ENCODE measurements at places on chromosomes 13 and 19.

GRCh38 chr19:13297023-13297422 is 146.8 kb downstream of the IER2 start:
- no peak for DNase-seq

DNA sequence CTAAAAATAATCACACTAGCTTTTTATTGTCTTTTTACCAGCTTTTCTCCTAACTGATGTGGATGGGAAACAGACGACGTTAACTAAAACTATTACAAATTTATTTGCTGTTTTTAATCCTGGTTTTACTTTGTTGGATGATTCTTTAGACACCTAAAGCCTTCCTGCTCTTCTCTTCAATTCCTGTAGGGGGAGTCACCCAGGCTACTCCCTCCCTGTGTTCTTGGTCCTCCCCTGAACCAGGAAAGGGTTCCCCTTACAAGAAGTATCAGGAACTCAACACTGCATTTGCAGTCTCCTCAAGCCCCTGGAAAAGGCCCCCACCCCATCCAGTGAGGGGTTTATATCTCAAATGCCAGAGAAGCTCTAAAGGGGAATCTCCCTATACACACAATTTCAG is 206.1 kb downstream of the SUCLA2 start:
- DNase-seq: no peak

DNA sequence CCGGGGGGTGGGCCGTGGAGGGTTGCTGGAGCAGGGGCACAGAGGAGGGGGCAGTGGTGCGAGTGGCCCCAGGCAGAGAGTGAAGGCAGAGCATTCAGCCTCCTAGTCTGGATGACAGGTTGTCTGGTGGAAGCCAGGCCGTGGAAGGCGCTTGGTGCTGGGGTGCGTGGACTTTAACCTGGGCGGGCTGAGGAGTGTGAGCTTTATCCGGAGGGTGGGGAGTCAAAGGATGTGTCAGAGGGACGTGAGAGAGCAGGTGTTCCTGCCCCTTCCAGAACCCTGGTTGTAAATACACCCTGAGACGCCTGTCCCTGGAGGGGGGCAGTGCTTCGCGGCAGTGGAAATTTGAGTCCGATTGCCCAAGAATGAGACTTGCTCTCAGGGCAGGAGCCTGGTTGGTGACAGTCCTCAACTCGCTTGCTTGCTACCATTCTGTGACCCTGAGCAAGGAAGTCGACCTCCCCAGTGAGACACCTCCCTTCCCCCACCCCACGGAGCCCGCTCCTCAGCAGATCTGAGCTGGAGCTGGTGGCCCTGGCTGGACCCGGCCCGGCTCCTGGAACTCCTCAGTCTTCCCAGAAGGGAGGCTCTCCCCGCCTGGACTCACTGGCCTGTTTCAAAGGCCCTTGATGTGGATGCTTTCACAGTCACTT is 2.3 kb downstream of the SPPL2B start:
- no peak for DNase-seq

GRCh38 chr19:56491399-56491798 is 14.3 kb upstream of the ZNF667 start:
- no peak for DNase-seq

- no peak for DNase-seq
These were observed 13.9 kb downstream of the APLP1 start for GRCh38 chr19:35882114-35882832.

DNA sequence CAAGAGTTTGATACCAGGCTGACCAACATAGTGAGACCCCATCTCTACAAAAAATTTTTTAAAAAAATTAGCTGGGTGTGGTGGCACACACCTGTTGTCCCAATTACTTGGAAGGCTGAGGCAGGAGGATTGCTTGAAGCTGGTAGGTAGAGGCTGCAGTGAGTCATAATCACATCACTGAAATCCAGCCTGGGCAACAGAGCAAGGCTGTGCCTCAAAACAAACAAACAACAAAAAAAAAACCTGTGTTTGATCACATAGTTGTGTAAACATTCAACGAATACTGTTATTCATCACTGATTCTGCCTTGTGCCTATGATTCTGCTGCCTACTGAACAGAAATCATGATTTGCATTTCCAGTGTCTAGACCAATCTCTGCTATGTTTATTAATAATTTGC is 134.0 kb downstream of the TBC1D4 start:
- no peak for DNase-seq

GRCh38 chr13:31264151-31264550 is 64.4 kb downstream of the B3GLCT start:
- no peak for DNase-seq

GRCh38 chr13:49046519-49046918 is 70.8 kb downstream of the FNDC3A start:
- no peak for DNase-seq

DNA sequence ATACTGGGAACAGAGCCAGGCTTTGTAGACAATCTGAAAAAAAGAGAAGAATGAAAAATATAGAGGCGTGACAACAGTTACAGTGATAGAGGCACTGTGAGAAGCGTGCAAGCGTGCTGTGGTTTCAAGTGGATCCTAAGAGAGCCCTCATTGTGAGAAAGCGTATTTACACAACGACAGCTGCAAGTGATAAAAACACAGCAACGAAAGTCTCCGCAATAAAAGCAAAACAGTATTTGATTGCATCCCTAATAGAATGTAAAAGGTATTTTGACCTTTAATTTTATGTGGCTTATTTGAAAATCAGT is 642.7 kb upstream of the ARGLU1 start:
- DNase-seq: no peak

- no peak for DNase-seq
These were observed 20.3 kb downstream of the RFX1 start for GRCh38 chr19:13985771-13986347.

DNA sequence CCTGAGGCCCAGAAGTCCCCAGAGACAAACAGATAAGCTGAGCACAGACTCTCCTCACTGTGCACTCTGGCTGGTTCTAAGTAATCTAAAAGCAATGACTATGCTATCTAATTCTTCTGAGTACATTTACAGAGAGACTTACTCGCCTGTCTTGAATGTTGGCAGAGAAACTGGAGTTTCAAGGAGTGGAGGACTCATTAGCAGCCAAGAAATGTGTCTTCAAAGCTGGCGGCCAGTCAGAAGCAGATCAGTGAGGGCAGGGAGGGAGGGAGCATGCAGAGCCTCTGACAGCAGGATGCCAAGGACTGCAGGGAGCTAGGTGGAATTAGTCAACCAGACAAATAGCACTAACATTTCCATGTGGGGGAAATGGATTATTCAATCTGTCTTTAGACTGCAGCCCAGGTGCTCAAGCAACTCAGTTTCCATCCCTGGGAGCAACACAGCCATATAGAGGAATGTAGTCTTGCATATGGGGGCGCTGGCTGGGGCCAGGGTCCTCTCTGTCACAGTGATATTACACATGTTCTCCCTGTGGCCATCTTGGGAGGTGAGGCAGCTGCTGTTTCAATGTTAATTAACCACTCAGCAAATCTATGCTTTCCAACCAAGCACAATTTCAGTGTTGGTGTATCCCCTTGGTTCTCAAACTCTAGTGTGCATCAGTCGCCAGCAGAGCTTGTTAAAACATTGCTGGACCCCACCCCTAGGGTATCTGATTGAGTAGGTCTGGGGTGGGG is 97.9 kb downstream of the CCNA1 start:
- DNase-seq: no peak

DNA sequence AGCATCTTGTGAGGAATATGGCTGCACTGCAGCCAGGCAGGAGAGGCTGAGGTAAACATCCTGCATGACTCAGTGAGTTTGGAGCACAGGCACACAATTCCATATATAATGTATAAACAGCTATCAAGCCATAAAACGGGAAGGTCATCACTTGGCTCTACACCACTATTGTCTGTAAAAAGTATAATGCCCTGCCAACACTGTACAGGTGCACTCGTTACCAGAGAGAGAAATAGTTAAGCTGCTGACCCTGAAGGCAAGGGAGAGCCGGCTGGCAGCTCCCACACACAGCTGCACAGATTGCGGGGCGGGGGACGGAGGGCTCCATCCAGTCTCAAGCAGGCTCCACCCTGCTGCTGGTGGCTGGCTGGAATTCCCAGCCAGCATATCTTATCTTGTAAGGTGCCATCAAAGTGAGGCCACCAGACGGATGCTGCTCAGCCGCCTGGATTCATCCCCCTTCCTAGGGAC is 668.1 kb downstream of the SLITRK5 start:
- no peak for DNase-seq

DNA sequence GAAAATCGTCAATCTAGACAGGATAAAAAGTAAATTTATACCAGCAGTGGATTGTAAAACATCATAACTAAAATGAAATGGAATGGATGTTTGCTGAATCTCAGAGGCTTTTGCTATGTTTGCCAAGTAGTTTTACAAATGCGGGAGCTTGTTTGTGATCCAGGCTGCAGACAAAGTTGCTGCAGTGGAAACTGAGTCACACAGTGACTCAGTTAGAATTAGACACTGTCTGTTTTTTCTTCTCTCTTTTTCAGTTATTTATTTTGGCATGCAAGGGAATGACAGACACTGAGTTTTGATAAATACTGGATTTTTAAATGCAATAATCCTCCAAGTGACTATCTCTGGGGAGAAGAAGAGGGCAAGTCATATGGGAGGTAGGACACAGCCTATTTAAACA is 4.6 kb upstream of the PNMA8A start:
- no peak for DNase-seq
